ENCODE measurements at places on chromosomes 1 and 21.

DNA sequence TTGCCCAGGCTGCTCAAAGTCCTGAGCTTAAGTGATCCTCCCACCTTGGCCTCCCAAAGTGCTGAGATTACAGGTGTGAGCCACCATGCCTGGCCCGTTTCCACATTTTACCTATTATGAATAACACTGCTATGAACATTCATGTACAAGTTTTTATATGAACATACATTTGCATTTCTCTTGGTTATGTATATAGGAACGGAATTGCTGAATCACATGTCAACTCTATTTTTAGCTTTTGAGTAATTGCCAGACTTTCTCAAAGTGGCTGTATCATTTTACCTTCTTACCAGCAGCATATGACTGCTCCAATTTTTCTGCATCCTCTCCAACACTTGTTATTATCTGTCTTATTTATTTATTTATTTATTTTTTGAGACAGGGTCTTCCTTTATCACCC lies 2.7 kb downstream of the SPATA21 start:
- no peak for DNase-seq

DNA sequence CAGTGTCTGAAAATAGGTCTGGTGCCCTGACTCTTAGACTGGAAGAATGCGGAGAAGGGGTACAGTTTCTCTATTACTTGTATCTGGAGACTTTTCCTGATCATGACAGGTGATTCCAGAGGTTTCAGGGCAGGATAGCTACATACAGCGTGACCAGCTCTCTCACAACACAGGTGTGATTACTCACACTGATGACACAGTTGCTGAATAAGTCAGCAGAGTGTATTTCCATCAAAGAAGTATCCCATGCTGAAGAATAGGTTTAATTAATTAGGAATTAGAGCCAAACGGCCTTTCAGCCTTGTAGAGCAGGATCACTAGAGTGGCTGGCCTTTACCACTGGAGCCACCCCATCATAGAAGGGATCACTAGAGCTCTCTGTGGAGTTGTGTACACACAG lies 298.6 kb downstream of the LMX1A start:
- no peak for DNase-seq

DNA sequence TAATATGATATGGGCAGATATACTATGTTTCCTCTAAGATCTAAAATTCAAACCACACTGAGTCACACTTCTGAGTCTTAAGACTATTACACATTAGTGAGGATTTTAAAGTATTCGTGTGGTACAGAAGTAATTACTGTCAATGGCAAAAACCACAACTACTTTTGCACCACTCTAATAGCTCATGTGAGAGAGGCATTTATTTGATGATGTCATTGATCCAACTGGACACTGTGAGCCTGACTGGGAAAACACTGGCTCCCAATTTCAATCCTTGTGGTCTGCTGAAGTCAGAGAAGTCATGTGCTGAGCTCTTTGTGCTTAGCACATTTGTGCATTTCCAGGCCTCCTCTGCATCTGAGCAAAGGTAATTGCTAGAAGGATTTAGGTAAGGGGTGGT lies 377.8 kb downstream of the USH2A start:
- DNase-seq = no peak

GRCh38 chr1:13781907-13782633 lies 82.1 kb downstream of the PRDM2 start:
- no peak for DNase-seq

GRCh38 chr1:230877146-230877923 lies 9.0 kb upstream of the C1orf198 start:
- DNase-seq = no peak

All from GM06990 (cell line).